ENCODE measurements at places on chromosomes 16 and 17. TPM values are rescaled to one million over a fixed set of nuclear protein-coding genes. Genes with fewer than 3 reads are reported as not detected.

TUBB3 gene
- total RNA-seq: 390 TPM

ACSM2A gene
- not detected for total RNA-seq

RMI2 gene
- total RNA-seq: 59.2 TPM

HOXB4 gene
- total RNA-seq: 0.03 TPM

- no peak for DNase-seq
Observed at GRCh38 chr17:77191244-77191643, 50.5 kb downstream of the SEC14L1 start.

GRCh38 chr17:37239690-37240334, 136.0 kb upstream of the C17orf78 start:
- DNase-seq: peak; percentile 17

DNA sequence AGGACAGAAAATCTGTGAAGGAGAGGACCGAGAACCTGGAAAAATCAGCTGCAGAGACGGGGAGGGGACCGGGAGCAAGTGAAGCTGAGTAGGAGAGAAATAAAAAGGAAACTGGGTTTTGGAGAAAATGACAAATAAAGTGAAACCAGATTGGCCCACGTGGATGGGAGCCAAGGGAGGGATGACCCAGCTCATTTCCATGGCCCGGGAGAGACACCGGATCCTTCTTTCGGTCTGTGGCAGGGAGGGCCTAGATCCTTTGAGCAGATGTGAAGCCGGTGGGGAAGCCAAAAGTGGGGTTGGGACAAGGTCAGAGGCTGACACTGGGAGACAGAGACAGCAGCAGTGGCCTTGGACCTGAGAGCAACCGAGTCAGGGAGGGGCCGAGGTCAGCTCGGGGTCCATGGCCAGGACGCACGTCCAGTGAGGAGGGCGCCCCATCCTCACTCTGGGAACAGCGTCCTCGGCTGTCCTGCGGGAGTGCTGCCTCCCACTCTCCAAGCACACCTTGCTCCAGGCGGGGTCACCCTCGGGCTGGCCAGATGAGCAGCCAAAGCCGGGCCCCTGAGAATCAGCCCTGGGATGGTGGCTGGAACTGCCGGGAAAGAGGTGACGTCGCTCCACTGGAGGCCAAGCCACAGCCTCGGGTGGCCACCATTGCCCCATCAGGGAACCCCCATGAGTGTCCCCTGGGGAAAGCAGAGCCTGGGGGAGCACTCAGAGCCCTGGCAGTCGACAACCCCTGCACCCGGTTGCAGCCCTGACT, 50.8 kb upstream of the CDR2 start:
- no peak for DNase-seq

- no peak for DNase-seq
Observed at GRCh38 chr17:80860101-80860671, 131.5 kb upstream of the CHMP6 start.

Data from H7 (cell line).